Activated naive CD4-positive, alpha-beta T cell treated with anti-CD3 and anti-CD28 coated beads for 36 hours (primary cell): ENCODE measurements at places on chromosomes 4 and X. TPM values are rescaled to one million over a fixed set of nuclear protein-coding genes. Genes with fewer than 3 reads are reported as not detected.

CXCL6 gene
- total RNA-seq: not detected

PNMA6A gene
- 0.95 TPM for total RNA-seq

FGB gene
- not detected for total RNA-seq

DNA sequence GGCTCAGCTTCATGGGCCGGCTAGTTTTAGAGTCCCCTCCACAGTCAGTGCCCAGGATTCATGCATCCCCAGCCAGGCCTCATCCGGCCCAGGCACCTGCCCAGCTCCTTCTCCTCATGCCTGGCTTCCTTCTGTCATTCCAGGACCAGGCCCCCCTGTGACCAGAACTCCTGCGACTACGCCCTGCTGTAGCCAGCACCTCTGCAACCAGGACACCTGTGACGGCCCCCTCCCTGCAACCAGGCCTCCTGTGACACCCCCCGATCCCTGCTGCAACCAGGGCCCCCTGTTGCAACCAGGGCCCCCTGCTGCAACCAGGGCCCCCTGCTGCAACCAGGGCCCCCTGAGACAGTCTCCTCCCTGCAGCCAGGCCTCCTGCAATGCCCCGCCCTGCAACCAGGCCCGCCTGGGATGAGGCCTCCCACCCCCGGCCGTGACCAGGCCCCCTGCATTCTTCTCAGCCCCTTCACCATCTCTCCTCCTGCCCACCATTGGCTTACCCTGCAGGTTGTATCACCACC, 46.8 kb downstream of the HTRA3 start:
- no peak for DNase-seq

DNA sequence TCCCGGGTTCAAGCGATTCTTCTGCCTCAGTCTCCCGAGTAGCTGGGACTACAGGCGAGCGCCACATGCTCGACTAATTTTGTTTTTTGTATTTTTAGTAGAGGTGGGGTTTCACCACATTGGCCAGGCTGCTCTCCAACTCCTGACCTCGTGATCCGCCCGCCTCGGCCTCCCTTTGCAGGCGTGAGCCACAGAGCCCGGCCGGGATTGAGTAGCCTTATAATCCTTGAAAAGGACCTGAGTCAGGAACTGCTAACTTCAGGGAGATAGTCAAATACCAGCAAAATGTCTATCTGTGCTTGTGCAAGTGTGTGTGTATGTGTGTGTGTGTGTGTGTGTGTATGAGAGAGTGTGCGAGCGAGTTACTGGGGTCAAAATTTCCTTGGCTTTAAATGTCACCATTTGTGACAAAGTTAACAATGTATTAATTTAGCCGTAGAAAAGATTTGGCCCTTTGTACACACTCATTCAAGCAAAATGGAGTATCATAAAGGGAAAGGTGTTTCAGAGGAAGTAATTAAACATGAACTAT, 1.8 kb upstream of the KDM6A start:
- DNase-seq: no peak

DNA sequence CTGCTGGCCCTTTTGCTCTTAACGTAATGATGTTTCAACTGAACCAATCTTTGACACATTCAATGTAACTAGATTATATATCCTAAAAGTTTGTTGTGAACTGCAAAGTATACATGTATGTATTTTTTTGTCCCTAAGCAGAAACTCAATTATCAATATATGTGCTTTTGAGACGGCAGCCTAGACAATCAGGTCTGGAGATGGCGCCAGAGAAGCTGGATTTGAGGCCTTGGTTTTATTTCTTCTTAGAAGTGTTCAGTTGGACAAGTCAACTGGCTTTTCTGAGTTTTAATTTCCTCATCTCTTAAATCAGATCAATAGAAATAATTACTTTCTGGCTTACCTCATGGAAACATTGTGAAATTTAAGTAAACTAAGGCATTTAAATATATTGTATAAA, 62.5 kb downstream of the DCAF8L1 start:
- no peak for DNase-seq

DNA sequence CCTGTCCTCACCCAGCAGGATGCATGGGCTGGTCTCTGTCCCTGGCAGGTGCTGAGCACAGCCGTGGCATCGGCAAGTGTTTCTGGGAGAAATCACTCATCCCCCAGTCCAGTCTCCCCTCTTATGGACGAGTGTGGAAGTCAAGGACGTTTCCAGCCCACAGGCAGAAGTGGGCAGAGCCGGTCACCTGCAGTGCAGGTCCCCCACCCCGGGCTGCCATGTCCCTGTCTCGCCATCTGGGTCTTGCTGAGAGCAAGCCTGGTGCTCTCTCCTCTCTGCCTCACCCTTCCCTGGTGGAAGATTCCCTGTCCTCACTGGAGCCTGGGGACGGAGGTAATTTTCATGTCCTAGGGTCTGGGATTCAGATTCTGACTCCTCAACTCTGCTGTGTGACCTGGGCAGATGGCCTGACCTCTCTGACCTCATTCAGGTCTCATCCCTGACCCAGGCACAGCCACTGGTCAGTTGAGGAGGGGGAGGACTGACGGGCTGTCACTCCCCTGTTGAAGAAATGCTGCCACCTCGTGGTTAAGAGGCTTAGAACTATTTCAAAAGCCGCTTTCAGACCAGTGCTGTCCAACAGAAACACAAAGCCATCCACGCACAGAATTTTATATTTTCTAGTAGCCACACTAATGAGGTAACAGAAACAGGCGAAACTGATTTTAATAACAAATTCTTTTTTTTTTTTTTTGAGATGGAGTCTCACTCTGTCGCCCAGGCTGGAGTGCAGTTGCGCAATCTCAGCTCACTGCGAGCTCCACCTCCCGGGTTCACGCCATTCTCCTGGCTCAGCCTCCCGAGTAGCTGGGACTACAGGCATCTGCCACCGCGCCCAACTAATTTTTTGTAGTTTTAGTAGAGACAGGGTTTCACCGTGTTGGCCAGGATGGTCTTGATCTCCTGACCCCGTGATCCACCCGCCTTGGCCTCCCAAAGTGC, 1.8 kb downstream of the CPZ start:
- DNase-seq: peak; percentile 45

DNA sequence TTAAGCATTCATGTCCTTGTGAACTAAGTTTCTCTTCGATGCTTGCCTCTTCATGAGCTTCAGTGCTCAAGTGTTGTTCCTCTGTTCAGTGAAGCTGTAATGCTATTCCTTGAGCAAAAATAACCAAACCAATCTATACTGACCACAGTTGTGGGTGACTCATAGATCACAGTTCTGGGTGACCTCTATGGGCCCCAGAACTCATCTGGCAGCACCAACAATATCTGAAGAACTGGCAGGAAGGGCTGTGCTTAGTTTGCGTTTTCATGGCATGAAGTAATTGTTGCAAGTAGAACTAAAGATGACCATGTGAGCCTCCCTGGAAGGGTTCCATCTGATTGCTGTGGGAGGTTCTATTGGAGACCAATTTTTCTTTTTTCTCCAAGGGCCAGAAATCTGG, 106.2 kb downstream of the CCNG2 start:
- DNase-seq: no peak

DNA sequence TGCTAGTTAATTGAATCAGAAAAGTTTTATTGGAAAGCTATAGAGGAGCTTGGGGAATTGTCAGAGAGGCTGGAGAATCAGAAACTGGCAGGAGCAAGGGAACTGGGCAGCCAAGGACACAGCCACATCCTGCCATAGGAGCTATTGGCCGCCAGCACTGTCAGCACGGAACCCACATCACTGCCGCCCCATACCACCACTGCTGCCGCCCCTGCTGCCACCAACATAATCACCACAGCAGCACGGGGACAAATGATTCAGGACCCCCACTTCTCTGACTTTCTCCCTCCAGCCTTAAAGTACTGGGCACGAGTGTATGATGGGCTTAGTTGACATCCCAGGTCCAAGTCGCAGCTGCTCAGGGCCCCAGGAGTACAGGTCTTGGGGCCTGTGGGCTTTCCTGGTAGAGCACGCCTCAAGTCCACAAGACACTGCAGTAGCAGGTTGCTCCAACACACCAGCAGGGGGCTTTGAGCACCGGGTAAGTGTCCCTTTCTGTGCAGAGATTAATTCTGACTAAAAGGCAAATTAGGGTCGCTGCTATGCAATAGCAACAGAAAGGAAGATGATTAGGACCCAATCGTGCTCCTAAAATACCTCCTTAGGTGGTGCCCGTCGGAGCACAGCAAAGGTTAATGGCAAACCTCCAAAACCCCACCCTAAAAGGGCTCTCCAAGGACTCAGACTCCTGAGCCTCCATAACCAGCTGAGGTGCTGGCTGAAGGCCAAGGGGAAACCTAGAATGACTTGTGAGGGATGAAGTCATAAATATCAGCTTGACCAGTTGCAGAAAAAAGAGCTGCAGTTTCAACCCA, 6.9 kb downstream of the PJA1 start:
- peak; percentile 16 for DNase-seq
